NCI-H748 treated with DMSO at 0.1 percent for 48 hours (cell line): ENCODE measurements at places on chromosomes 4 and X.
A peak's percentile ranks its signal among the peaks of the same experiment; 100 is the strongest.

DNA sequence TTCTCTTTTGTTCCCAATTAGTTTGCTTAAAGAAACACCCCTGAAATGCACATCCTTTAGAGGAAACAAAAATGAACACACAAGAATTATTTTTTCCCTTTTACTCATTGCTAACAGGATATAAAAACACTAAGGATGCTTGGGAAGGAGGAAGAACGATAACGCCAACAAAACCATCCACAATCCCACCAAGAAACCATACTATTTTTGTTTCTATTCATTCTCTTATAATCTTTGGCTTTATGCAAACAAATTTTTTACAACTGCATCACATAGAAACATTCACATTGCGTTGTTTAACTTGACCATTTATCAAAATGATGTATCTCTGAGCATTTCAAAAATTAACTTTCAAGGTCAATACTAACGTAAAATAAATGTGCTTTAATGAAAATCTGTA, 12.0 kb downstream of the APBB2 start:
- DNase-seq, result no peak

GRCh38 chr4:44740201-44740600, 13.8 kb upstream of the GNPDA2 start:
- DNase-seq, result no peak

DNA sequence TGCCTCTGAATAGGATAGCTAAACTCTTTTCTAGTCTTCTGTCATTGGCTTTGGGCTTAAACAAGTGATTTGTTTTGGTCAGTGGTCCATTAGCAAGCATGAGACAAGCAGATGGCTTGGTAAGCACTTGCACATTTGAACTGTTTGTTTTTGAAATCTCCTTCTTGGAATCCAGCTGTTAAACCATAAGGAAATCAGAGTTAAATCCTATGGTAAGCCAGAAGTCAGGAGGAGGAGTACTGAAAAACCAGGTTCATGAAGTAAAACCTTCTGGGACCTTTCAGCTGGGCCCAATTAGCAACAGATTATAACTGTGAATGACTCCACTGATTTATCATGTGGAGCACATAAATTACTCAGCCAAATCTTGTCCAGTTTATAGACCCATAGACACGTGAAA, 1042.5 kb upstream of the PABPC4L start:
- DNase-seq, result no peak

- peak; percentile 70 for DNase-seq
Observed at GRCh38 chrX:100409610-100410590, at the start of gene PCDH19. Gene PCDH19, minus strand, starts transcription at chrX:100410273. Its CDS starts 1,676 bp downstream, at chrX:100408597.

- no peak for DNase-seq
Observed at GRCh38 chrX:153687121-153688039, at the start of gene SLC6A8. Gene SLC6A8, plus strand, starts transcription at chrX:153687926. Its CDS starts 649 bp downstream, at chrX:153688575.

DNA sequence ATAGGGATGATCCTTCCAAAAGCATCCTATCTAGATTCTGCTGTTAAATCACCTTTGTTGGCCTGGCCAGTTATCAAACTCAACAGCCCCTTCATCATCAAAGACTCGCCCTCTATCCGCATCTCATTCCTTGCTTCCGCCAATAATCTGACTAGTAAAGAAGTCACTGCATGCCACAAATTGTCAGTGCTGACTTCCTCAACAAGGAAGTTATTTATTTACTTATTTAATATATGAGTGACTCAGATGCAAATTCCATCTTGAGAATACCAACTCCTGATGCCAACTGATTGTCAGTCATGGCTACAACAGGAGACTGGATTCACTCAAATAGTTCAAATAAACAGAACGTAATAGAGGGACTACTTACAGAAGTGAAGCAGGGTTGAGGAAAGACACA, 283.8 kb downstream of the TRIML1 start:
- no peak for DNase-seq

DNA sequence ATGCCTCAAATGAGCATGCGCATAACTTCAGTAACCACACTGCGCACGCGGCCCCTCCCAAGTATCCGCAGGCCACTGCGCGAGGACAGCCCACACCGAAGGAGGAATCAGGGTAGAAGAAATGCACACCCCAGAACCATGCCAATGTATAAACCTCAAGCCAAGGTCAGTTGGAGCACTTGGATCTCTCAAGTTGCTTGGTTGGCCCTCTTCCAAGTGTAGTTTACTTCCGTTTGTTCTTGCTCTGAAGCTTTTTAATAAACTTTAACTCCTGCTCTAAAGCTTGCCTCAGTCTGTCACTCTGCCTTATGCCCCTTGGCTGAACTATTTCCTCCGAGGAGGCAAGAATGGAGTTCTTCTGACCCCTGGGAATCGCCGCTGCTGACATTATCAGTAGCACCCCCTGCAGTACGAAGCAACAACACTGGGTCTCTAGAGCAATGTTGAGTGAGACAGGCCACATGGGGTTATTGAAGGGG, 22.0 kb upstream of the SPINK2 start:
- no peak for DNase-seq

DNA sequence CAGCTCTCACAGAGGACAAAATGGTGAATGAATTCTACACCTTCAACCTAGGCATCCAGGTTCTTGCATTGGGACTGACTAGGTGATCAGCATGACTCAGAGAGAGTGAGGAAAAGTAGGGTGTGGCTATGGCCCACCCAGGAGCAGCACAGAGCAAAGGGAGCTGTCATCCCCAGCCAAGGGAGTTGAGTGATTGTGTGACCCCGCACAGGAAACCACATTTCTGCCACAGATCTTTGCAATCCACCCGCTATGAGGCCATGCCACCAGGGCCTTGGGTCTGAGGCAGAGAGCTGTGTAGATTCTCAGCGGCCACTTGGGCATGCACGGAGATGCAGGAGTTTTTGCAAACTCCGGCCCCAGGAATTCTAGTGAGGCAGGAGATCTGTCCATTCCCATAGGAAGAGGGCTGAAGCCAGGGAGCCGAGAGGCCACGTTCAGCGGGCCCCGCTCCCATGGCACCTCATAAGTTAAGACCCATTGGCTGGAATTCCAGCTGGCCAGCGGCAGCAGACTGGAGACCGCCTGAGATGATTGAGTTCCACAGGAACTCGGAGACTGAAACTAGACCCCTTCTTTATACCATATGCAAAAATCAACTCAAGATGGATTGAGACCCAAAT, 75.9 kb downstream of the NAA11 start:
- DNase-seq, result no peak

DNA sequence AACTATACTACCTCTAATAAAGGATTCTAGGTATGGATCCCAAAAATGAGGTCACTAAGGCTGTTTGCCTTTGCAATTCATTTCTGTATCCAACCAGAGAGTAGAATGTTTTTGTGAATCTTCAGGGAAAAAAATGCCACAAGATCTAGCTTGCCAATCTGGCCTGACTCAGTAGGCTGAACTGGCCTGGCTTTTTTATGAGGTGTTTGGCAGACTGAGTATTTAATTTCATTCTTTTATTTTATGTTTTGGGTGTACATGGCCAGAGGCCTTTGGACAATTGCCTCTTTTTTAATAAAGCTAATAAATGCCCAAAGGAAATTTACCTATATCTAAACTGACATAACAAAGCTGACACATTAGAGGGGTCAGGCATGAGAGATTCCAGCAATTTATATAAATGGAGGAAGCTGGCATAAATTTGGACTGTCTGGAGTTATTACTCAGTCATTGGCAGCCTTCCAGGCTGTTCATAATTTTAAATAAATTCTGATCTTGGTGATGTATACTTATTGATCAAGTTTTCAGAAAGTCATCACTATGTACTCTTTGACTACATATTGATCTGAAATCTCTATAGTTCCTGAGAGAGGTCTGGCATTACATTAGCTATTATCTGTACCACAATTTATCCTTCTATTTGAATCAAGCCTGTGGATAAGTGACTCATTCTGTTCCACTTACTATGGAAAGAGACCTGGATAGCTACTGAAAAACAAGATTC, 376.4 kb upstream of the NOCT start:
- no peak for DNase-seq

DNA sequence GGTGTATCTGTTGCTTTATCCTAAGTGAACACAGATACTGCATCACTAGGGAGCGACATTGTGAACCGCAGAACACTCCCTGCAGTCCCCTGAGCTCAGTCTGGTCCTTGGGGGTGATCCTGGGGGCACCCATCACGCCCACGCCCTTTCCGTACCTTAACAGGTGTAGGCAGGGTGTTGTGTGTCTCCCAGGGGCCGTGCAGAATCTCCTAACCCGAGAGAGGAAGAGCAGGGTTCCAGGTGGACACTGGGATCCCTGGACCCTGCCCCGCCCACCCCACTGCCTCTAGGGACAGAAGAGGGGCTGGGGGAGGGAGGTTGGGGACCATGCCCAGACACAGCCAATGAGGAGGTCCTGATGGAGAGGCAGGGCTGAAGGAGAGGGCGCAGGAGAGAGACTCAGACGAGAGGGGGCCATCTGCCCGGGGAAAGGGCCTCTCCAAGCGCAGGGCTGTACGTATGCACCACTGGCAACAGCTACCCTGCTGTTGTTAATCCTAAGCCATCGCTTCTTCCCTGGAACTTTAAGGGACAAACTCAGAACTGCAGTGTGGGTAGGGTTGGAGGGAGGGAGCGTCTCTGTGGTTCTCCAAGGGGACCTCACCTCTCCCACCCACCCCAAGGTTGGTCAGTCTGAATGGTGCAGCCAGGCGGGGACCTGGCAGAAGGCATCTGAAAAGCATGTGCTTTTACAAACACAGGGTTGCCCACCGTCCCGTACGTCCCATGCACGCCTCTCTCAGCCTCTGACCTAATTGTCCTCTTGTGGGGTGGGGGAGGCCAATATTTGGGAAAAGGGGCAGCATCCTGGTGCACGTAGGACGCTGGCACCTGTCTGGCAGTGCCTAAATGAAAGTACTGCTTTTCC, 2.5 kb downstream of the P2RY8 start:
- no peak for DNase-seq

- DNase-seq, result no peak
Observed at GRCh38 chr4:86155766-86156165, 204.1 kb downstream of the MAPK10 start.

DNA sequence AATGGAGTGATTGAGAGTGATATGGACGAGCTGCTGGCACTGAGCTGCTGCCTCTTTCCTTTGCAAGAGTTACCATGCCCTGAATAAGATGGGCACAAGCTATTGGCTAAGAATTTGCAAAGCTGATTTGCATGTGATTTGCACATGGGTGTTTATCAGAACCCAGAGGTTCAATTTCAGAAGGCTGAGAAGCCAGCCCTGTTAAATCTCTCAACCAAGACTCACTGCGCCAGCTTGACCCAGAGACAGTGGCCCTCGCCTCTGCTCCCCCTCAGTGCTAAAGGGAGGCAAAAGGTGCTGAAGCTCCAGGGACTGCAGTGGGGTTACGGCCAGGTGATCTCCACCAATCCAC, 701 bp downstream of the ARHGAP4 start:
- no peak for DNase-seq

GRCh38 chr4:153931804-153932203, 142.9 kb upstream of the SFRP2 start:
- no peak for DNase-seq

DNA sequence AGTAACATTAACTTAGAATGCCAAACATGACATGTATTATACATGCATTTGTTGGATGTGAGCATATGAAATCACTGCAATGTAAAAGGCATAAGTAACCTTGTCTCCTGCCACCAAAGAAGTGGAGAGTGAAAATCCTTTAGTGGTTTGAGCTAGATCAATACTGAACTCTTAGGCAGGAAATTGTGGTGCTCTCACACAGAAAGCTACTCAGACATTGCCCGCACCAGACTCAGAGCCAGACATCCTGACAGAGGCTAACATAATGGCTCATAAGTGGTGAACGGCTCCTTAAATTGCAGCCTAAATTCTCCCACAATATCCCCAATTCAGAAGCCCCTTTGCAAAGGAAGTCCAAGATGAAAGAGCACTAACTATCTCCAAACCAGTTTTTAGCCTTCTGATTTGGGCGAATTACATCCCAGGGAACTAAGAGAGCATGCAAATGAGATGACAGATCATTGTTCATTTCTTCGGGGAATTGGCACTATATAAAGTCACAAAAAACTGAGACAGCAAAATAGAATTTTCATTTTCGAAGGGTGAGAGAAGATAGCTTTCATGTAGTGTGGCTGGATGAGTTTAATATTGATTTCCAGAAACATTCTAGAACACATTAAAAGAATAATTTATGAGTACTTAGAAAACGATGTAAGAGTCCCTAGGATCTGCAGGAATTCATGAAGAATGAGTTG, 233.6 kb upstream of the RPS6KA3 start:
- DNase-seq, result no peak

GRCh38 chr4:86026720-86027119, 333.1 kb downstream of the MAPK10 start:
- no peak for DNase-seq

GRCh38 chr4:162408309-162408708, 244.5 kb upstream of the FSTL5 start:
- no peak for DNase-seq

GRCh38 chrX:72392042-72392441, 86.3 kb upstream of the CITED1 start:
- DNase-seq, result no peak

DNA sequence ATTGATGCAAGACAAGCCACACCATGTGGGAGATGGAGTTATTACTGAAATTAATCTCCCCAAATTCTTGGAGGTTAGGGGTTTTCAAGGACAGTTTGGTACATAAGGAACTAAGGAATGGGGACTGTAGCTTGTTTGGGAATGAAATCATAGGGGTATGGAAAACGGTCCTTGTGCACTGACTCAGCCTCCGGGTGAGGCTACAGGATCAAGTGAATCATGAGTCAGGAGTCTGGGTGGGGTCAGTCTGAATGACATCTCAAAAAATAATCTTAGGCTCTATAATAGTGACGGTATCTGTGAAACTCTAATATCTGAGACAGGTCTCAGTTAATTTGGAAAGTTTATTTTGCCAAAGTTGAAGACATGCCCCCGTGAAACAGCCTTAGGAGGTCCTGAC, 128.5 kb upstream of the CYSLTR1 start:
- DNase-seq, result no peak

DNA sequence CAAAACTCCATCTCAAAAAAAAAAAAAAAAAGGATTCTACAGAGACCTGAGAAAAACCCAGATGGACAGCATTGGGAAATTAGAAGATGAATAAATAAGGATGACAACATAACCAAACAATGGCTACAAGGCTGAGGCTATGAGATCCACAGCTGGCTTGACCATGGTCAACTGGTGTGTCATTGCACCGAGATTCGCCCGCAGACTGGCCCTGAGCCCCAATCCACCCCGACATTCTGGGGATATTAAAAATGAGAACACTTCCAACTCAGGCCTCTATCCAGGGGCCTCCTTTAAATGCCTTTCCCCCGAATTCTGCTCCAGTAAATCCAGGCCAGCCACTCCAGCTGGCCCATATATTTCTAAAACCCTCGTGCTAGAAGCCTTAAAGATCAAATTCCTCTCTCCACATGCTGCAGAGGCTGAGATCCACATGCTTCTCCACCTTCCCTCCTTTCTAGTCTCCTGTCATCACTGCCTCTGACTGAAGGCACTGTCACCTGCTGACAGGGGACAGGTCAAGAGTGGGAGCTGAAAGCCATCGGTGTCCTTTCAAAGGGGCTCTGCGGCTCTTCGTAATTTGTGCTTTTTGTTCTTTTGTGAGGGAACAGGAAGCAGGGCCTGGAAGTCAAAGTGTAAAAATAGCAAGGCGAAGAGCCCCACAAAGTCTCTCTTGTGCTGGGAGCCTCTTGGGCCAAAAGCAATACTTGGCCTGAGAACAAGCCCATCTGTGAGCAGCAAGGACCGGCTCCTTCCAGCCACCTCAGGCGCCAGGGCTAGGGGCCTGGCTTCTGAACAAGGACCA, 203.7 kb downstream of the NSUN7 start:
- DNase-seq, result no peak

GRCh38 chr4:107509615-107510014, 210.4 kb downstream of the PAPSS1 start:
- no peak for DNase-seq

GRCh38 chrX:122572461-122572860, 611.6 kb upstream of the GRIA3 start:
- DNase-seq, result no peak
